NCI-H345 (cell line): ENCODE measurements at places on chromosomes 11 and 22.

GRCh38 chr11:26805001-26805400, 83.1 kb upstream of the SLC5A12 start:
- DNase-seq: no peak

- no peak for DNase-seq
Observed at GRCh38 chr11:46347637-46348311, 511 bp downstream of the DGKZ start.

GRCh38 chr22:28761449-28761755, 11.1 kb upstream of the CCDC117 start:
- DNase-seq: no peak

GRCh38 chr11:45444796-45445195, 158.7 kb upstream of the SYT13 start:
- no peak for DNase-seq

- DNase-seq: peak; percentile 7
Observed at GRCh38 chr11:65204646-65205601, 23.2 kb downstream of the CAPN1 start.
